ENCODE measurements at places on chromosomes 5 and 9.

DNA sequence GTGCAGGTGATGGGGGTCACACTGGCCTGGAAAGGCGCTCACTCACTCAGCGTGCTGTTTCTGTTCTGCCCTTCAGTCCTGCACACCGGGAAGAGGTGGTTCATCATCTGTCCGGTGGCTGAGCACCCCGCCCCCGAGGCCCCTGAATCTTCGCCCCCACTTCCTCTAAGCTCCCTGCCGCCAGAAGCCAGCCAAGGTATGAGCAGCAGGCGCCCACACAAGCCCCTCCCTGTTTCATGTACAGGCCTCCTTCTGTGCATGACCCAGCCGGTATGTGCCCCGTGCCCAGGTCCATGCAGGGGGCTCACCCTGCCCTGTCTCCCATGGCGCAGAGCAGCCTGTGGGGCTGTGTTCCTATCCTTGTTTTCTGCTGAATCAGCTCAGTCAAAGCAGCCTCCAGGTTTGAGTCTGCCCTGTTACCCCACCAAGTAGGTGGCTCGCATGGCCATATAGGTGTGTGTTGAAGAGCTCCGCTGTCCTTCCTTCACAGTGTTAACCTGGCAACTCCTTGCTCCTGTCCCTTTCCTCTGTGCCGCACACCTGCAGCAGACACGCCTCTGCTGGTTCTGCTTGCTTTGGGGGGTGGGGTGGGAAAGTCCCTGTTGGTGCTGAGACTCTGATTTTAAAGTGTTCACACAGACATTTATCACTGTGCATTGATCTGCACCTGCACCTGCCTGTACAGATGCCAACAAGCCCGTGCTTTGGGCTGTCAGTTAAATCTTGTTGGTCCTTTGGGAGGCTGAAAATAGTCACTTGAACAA, 84.8 kb downstream of the WNK2 start:
- DNase-seq: no peak

GRCh38 chr9:96874947-96875460, 20.7 kb upstream of the ZNF782 start:
- DNase-seq: no peak

GRCh38 chr9:3398232-3398648, 127.6 kb downstream of the RFX3 start:
- DNase-seq: no peak

DNA sequence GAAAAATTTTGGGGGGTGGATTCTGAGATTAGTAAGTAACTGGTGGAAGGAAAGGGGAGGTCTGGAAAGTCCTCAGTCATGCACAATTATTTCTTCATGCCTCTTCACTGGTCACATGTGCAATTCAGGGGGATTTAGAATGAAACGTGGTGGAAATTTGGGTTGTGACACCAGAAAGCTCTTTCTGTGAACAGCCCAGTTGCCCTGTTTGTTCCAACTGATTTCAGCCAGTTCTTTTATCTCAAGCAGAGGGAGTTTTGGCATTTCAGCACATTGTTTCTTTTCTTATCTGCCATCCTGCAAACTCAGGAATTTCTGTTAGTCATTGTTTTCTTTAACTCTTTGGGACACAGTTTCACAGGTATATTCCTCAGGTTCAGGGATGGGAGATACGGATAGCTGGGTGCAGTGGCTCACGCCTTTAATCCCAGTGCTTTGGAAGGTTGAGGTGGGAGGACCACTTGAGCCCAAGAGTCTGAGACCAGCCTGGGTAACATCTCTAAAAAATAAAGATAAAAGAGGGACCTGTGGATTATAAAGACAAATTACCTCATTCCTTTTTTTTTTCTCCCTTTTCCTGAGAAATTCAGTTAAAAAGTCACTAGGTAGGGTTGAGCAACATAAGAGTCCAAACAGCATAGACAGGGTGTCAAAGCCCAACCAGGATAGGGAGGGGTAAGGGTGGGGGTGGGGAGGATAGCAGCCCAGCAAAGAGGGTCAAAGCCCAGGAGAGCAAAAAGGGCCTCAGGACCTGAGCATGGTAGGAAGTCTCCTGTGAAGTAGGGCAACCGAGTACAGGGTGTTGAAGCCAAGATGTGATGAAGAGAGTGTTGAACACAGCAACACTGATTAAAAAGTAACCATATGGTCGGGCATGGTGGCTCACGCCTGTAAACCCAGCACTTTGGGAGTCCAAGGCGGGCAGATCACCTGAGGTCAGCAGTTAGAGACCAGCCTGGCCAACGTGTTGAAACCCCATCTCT, 5.4 kb upstream of the B4GALT1 start:
- DNase-seq: no peak

GRCh38 chr9:77843871-77844155, 187.8 kb downstream of the GNAQ start:
- DNase-seq: no peak

DNA sequence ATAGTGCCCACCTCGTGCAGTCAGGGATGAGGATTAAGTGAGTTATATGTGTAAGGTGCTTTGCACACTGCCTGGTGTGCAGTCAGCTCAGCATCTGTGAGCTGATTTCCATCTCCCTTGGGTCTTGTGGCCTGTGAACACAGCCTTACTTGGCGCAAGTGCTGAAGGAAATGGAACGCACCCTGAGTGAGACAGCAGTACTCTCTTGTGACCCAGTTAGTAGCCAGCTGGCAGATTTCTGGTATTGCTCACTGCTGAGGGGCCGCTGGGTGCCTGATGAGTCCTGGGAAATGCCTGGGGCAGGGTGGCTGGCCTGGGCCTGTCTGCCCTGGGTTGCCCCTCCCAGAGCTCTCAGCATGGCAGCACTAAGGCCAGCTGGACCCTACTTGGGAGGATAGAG, 90.9 kb upstream of the BOD1 start:
- DNase-seq: no peak

GRCh38 chr5:40052808-40053207, 626.9 kb upstream of the PTGER4 start:
- DNase-seq: no peak

DNA sequence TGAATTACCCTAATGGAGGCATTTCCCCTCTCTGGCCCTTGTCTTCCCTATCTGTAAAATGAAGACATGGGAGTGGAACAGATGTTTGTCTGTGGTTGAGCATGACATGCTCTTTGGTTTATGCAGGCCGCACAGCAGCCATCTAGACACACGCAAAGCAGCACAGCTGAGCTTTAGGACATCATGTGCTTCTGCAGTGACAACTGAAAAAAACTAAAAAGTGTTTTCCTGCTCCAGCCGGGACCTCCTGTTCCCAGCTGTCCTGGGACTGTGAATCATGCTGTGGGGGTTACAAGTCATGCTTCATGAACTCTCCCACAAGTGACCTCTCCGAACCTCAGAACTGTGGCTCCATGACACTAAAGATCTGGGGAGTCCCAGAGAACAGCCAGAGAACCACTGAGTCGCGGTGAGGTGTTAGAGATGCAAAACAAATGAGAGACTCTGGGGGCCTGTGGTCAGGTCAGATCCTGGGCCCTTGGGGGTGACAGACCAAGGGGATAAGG, 1.7 kb downstream of the SMIM3 start:
- DNase-seq: no peak

- no peak for DNase-seq
Observed at GRCh38 chr5:65037831-65038815, 269.4 kb downstream of the CWC27 start.

DNA sequence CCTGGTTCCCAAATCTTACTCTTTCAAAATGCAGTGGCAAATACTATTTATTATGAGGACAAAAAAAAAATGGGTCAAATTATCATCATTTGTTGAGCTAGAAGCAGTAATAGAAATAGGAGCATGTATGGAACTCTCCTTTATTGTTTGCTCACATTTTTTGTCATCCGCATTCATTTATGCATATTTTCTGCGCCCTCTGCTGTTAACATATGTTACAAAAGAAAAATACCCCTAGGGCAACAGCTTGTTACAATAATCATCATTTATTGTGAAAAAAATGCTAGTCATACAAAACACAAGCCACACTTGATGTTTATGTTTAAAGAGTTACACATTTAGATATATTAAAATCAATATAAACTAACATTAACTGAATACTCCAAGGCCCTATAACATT, 328.2 kb downstream of the TUSC1 start:
- DNase-seq: no peak

DNA sequence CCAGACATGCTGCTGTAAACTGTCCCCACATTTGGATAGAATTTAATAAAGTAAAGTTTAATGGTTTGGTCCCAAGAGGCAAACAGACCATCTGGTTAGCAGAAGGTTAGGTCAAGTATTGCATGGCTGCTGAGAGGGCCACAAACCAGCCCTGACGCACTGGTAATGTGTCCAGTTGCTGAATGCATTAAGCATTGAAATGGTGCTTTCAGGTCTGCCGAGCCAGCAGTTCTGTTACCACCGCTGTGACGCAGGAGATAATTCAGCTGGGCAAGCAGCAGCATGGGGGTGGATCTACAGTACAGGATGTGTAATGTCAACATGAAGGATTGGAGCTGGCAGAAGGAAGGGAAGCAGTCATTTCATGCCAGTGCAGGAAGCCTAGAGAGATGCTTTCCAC, 16.0 kb downstream of the ZNF462 start:
- no peak for DNase-seq

GRCh38 chr5:160542281-160542680, 120.6 kb downstream of the PTTG1 start:
- DNase-seq: no peak
